Lower lobe of right lung (tissue), 2 donors: ENCODE measurements at places on chromosomes 2 and 18. TPM values are rescaled to one million over a fixed set of nuclear protein-coding genes. Genes with fewer than 3 reads are reported as not detected.

GRCh38 chr2:197873293-197873701 is 68.9 kb downstream of the PLCL1 start:
- no peaks in the 10 kb centered on the region for H3K27me3 ChIP-seq
- H3K4me1 ChIP-seq: no peaks in the 10 kb centered on the region
- no peak overlapping the region for H3K27ac ChIP-seq
- no peak overlapping the region for H3K4me3 ChIP-seq
- no peaks in the 10 kb centered on the region for H3K36me3 ChIP-seq
- no peak for DNase-seq

The IRS1 gene
- 11.3 TPM for total RNA-seq

The GPR17 gene
- total RNA-seq: 0.18 TPM

- H3K36me3 ChIP-seq: no peaks in the 10 kb centered on the region
- no peak for DNase-seq
- H3K4me3 ChIP-seq: no peak overlapping the region
- H3K4me1 ChIP-seq: peaks cover 4% of the 10 kb centered on the region
Observed at GRCh38 chr2:219460424-219460926, 25.8 kb downstream of the SPEG start.

DNA sequence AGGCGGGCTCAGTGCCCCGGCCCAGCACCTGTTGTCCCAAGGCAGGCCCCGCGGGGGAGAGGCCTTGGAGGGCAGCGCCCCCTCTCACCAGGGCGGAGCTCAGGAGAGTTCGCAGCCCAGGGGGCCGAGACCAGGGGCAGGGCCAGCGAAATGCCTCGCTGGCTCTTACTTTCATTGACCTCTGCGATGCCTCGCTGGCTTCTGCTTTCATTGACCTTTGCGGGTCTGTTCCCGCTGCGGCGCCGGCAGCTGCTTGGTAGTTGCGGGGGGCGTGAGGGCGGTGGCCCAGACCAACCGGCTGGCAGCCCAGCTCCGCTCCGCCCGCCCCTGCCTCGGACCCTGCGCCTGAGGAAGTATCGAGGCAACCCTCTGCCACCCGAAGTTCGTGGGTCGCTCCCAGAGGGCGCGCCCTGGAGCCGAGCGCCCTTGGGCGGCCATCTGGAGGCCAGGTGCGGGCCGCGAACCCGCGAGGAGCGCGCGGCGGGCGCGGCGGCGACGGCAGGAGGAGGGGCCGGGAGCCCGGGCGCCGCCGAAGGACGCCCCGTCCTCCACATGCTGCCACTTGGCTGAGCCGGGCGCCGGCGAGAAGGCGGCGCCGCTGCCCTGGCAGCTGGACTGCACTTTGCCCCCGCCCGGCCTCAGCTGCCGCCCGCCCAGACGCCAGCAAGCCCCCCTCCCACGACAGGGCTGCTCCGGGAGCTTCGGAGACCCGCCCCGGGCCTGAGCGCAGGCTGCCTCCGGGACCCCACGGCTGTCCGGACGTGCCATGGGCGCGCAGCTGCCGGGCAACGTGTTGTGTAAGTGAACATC is 118.0 kb upstream of the MSTN start:
- peak overlapping the region; percentile 70 for H3K4me3 ChIP-seq
- peak overlapping the region; percentile 66 for H3K27ac ChIP-seq
- peak; percentile 68 for DNase-seq
- no peaks in the 10 kb centered on the region for H3K36me3 ChIP-seq

The ZNF521 gene
- 12.7 TPM for total RNA-seq

The INHBB gene
- 5.2 TPM for total RNA-seq

GRCh38 chr2:168559187-168559586 is 103.1 kb downstream of the CERS6 start:
- no peaks in the 10 kb centered on the region for H3K27me3 ChIP-seq
- no peak overlapping the region for H3K4me3 ChIP-seq
- DNase-seq: no peak
- H3K4me1 ChIP-seq: no peaks in the 10 kb centered on the region

DNA sequence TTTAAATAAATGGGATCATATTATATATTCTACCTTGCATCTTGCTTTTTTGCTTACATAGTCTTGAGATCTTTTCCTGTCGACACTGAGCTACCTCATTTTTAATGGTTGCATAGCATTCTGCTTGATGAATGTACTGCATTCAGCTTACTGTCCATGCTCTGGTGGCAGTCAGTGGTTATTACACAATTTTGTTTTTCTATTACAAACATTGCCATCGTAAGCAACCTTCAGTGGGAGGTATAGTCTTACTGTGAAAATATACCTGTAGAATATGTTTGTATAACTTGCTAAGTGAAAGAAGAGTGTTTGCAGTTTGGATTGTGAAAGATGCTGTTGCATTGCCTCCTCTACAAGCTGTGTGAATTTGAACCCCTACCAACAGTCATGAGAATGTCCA is 43.4 kb downstream of the UBXN4 start:
- H3K4me3 ChIP-seq: no peak overlapping the region
- H3K27ac ChIP-seq: no peak overlapping the region
- no peaks in the 10 kb centered on the region for H3K27me3 ChIP-seq

DNA sequence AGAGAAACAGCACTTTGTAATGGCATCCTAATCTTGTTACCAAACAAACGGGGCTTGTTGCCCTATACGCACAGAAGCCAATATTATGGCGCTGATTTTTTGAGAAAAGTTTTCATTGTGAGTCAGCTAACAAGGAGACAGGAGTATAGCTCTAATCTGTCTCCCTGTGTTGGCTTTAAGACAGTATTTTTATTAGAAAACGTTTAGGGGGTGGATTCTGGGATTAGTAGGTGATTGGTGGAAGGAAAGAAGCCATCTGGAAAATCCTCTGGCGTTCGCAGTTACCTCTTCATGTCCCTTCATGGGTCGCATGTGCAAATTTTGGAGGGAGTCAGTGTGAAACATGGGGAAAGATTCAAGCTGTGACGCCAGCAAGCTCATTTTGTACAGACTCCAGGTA is 698 bp upstream of the TMEM237 start:
- peaks cover 17% of the 10 kb centered on the region for H3K4me1 ChIP-seq
- no peaks in the 10 kb centered on the region for H3K36me3 ChIP-seq

The KATNAL2 gene
- total RNA-seq: 3.8 TPM

DNA sequence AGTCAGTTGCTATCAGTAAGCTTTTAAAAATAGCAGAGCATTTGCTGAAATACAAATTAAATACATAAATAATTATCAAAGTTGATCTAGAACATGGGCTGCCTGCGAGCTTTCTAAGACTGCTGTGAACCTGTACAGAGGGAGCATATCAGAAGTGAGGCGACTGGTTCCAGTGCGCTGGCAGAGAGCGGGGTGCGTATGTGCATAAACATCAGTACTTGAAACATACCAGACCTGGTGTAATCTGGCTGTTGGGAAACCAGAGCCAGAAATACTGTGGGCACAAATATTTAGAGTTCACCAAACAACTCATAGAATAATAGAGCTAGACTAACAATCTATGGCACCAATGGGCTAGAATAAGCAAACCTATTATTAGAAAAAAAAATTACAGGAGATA is 27.3 kb downstream of the PDIA6 start:
- no peaks in the 10 kb centered on the region for H3K4me1 ChIP-seq
- DNase-seq: no peak
- no peaks in the 10 kb centered on the region for H3K27me3 ChIP-seq
- H3K36me3 ChIP-seq: peaks cover 100% of the 10 kb centered on the region

- H3K27ac ChIP-seq: no peak overlapping the region
- H3K4me3 ChIP-seq: no peak overlapping the region
- peaks cover 72% of the 10 kb centered on the region for H3K4me1 ChIP-seq
- H3K27me3 ChIP-seq: no peaks in the 10 kb centered on the region
- no peak for DNase-seq
Observed at GRCh38 chr18:48917579-48918517, 32.9 kb downstream of the SMAD7 start.

GRCh38 chr2:170822290-170823087 is 5.8 kb downstream of the GAD1 start:
- no peak overlapping the region for H3K27ac ChIP-seq
- H3K4me3 ChIP-seq: peak overlapping the region; percentile 36
- H3K36me3 ChIP-seq: no peaks in the 10 kb centered on the region
- no peak for DNase-seq

- H3K27ac ChIP-seq: no peak overlapping the region
- peaks cover 10% of the 10 kb centered on the region for H3K4me1 ChIP-seq
- no peak for DNase-seq
Observed at GRCh38 chr18:55243255-55243654, 284.0 kb upstream of the CCDC68 start.

DNA sequence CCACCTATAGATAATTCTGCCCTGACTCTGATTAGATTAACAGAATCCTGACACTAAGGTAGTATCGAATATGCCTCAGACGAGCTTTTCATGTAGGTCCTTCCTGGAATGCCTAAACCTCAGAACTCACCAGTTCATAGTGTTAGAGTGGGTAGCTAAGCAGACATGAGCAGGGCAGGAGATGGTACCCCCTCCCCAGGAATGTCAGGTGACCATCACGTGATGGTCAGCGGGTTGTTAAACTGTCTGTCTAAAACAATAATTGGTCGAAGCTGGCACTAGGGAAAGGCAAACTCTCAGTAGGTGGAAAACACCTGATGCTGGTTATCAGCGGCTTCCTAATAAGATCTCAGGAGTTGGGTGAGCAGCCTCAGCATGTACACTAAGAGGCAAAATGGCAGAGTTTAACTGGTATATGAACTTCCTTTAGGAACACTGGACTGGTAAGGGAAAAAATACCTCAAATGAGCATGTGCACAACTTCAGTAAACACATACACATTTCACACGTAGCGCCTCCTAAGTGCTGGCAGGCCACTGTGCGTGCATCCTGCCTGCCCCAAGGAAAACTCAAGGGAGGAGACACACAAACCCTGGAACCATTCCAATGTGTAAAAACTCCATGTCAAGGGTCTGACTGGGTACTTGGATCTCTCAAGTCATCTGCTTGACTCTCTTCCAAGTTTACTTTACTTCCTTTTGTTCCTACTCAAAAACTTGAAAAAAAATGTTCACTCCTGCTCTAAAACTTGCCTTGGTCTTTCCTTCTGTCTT is 339.5 kb downstream of the GULP1 start:
- no peak overlapping the region for H3K4me3 ChIP-seq
- H3K27me3 ChIP-seq: no peaks in the 10 kb centered on the region
- no peak for DNase-seq

DNA sequence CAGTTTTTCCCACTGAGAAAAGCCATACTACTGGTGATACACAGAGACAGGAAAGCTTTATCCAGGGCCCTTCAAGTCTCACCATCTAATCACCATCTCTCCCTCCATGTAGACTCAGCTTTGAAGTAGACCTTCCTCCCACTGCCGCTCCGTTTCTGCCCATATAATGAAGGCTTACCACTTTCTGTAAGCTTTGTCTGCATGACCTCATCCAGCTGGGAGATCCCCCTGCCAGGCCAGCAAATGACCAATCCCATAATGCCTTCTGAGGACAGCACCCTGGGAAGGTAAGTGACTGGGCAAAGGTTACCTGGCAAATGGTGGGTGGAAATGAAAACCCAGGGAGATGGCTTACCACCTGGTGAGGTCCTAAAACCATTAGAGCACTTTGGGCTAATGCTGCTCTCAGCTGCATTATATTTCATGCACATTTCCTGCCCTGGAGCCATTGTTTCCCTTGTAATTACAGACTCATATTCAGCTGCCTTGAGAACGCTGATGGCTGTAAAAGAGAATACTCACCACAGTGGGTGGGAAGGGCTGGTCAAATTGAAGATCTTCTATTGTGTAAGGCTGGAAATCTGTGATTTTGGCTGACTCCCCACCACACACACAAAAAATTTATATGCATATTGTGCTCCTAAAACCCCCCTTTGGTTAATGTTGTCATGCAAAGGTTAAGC is 350.7 kb upstream of the SYT4 start:
- H3K27ac ChIP-seq: no peak overlapping the region
- H3K36me3 ChIP-seq: no peaks in the 10 kb centered on the region
- DNase-seq: no peak

- no peak overlapping the region for H3K27ac ChIP-seq
- no peaks in the 10 kb centered on the region for H3K36me3 ChIP-seq
- no peak overlapping the region for H3K4me3 ChIP-seq
- H3K4me1 ChIP-seq: no peaks in the 10 kb centered on the region
- H3K27me3 ChIP-seq: no peaks in the 10 kb centered on the region
Observed at GRCh38 chr18:42891705-42892104, 223.8 kb downstream of the RIT2 start.

GRCh38 chr2:150046810-150047209 is 440.7 kb downstream of the RND3 start:
- H3K27me3 ChIP-seq: no peaks in the 10 kb centered on the region
- H3K4me3 ChIP-seq: no peak overlapping the region
- H3K4me1 ChIP-seq: no peaks in the 10 kb centered on the region
- no peaks in the 10 kb centered on the region for H3K36me3 ChIP-seq
- H3K27ac ChIP-seq: no peak overlapping the region

GRCh38 chr2:204340511-204340910 is 204.8 kb upstream of the PARD3B start:
- H3K27me3 ChIP-seq: no peaks in the 10 kb centered on the region
- H3K4me3 ChIP-seq: no peak overlapping the region
- no peak overlapping the region for H3K27ac ChIP-seq
- no peaks in the 10 kb centered on the region for H3K36me3 ChIP-seq
- DNase-seq: no peak
- H3K4me1 ChIP-seq: no peaks in the 10 kb centered on the region

GRCh38 chr2:223797811-223798721 is 39.3 kb downstream of the AP1S3 start:
- no peaks in the 10 kb centered on the region for H3K27me3 ChIP-seq
- DNase-seq: no peak
- no peaks in the 10 kb centered on the region for H3K4me1 ChIP-seq
- no peak overlapping the region for H3K4me3 ChIP-seq
- H3K36me3 ChIP-seq: no peaks in the 10 kb centered on the region

The SP140L gene
- 34.0 TPM for total RNA-seq

GRCh38 chr2:46188041-46188716 is 109.0 kb upstream of the EPAS1 start:
- no peak for DNase-seq
- H3K36me3 ChIP-seq: peaks cover 17% of the 10 kb centered on the region
- H3K27me3 ChIP-seq: no peaks in the 10 kb centered on the region
- H3K4me1 ChIP-seq: peaks cover 30% of the 10 kb centered on the region
- peak overlapping the region; percentile 57 for H3K27ac ChIP-seq

- no peaks in the 10 kb centered on the region for H3K36me3 ChIP-seq
- no peaks in the 10 kb centered on the region for H3K4me1 ChIP-seq
- no peaks in the 10 kb centered on the region for H3K27me3 ChIP-seq
- no peak for DNase-seq
- H3K4me3 ChIP-seq: no peak overlapping the region
Observed at GRCh38 chr2:134391751-134392160, 137.9 kb downstream of the MGAT5 start.

DNA sequence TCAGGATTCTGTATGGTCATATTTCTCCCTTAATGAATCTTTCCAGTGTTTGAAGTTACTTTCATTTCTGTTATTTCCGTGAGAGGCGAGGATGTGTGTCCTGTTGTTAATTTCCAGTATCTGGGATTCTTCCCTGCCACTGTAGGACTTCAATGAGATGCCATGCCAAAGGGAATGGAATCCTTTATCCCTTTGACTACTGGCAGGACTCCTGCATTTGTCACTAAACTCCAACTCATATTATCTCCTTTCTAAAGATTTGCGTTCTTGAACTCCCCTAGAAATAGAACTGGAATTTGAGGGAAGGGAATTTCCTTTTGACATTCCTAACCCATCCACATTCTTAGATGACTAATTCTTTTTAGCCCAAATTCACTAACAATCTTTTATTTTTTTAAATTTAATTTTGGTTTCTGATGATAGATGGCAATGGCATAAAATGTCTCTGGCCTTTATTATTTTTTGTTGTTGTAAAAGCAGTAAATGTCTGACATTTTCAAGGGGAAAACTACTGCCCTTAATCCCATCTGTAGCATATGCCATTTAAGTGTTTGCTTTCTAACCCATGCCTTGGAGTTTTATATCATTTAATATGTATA is 87.8 kb upstream of the EML6 start:
- H3K36me3 ChIP-seq: peaks cover 96% of the 10 kb centered on the region
- H3K27ac ChIP-seq: peak overlapping the region; percentile 76
- no peaks in the 10 kb centered on the region for H3K27me3 ChIP-seq
- DNase-seq: no peak
- peak overlapping the region; percentile 10 for H3K4me3 ChIP-seq
